ENCODE measurements at places on chromosomes 2 and 18.

DNA sequence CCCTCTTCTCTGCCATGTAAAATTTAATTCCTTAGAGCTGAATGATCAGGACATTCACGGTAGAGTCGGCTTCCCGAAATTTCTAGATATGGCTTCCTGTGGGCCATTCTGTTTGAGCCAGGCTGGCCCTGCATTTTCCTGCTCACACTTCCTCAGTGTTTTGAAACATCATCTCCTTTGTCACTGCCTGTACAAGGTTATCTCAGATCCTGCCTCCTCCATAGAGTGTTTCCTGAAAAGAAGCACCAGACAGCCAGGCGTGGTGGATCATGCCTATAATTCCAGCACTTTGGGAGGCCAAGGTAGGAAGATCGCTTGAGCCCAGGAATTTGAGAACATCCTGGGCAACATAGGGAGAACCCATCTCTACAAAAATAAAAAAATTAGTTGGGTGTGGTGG lies 43.6 kb downstream of the GRHL1 start:
- DNase-seq, result no peak

DNA sequence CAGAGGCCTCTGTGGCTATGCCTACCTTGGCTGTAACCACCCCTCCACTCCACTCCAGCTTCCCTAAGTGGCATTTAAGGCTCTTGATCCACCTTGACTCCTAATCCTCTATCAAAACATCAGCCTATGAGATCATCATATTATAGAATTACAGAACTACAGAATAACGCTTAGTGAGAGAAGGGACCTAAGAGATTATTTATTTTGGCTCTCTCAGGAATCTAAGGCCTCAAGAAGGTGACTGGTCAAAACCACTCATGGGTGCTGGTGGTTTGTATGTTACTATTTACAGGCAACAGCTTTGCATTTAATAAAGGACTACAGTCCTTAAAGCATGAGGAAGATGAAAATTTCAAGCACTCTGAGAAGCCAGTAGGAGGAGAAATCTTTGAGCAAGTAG lies 118.8 kb downstream of the FSHR start:
- DNase-seq, result no peak

DNA sequence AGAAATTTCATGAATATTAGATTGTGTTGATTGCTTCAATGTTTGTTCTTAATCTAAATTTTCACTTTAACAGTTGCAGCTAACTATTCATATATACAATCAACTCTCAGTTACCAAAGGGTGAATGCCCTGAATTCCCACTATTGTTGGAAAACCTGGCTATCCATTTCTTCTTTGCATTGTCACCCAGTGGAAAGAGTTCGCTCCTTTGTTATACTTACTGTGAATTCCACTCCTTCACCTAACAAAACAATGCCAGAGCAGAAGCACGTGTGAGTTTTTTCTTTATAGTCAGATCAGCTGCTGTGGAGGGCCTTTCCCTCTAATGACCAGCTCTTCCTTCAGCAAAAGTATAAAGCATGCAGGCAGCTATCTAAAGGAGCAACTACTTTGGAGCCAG lies 409.2 kb upstream of the NRP2 start:
- no peak for DNase-seq

GRCh38 chr2:75480971-75481836 lies 79.5 kb downstream of the EVA1A start:
- no peak for DNase-seq

- DNase-seq, result no peak
Observed at GRCh38 chr2:72271276-72271614, 123.6 kb upstream of the CYP26B1 start.

DNA sequence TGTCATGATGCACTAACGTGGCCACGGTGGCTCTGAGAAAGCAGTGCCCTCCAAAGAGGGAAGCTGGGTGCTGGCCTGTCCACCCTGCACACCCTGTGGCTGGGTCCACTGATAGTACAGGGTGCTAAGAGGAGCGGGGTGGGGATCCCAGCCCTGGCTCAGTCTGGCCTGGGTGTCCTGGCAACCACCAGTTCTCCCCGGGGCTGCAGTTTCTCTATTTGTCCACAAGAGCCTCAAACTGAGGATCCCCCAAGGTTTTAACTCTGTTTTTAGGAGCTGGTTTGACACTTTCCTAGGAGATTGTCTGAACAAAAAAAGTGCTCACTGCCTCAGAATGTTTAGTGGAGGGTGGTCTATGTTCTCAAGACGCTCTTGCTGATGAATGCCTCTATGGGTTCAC lies 29.0 kb downstream of the EDAR start:
- no peak for DNase-seq

DNA sequence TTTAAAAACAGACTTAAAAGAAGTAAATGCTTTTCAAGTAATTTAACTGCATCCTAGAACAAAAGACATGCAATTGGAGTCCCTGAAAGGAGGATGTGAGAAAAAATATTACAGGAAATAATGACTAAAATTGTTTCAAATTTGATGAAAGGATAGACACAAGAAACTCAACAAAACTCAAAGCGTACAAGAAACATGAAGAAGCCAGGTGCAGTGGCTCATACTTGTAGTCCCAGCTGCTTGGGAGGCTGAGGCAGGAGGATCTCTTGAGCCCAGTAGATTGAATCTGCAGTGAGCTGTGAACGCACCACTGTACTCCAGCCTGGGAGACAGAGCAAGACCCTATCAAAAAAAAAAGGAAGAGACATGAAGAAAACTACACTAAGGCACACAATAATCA lies 118.1 kb upstream of the SLC39A10 start:
- DNase-seq, result no peak

DNA sequence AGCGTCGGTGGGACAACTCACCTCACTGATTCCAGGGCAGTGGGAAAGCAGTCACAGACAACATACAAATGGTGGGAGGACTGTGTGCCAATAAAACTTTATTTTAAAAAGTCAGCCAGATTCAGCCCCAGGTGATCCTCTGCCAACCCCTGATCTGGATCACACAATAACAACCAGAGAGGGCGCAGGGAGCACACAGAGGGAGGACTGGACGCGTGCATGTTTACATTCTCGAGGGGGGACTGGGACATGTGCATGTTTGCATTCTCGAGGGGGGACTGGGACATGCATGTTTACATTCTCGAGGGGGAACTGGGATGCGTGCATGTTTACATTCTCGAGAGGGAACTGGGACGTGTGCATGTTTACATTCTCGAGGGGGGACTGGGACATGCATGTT lies 209.5 kb downstream of the NDUFA10 start:
- DNase-seq, result no peak

DNA sequence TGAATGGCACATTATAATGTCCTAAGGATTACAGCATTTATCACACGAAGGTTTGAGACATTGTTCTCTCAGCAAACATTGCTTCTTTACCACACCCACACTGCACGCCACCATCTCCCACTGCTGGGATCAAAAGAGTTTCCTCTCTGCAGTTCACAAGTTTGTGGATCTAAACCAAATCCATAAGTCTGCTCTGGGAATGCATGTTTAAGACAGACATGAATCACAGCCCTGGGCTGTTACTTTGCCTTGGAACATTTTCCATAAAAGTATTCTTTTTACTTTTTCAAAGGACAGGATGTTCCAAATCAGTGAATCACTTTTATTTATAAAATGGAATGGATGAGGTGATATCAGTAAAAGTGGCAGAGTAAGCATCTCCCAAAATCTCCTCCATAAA lies 36.1 kb downstream of the STPG4 start:
- DNase-seq, result no peak

DNA sequence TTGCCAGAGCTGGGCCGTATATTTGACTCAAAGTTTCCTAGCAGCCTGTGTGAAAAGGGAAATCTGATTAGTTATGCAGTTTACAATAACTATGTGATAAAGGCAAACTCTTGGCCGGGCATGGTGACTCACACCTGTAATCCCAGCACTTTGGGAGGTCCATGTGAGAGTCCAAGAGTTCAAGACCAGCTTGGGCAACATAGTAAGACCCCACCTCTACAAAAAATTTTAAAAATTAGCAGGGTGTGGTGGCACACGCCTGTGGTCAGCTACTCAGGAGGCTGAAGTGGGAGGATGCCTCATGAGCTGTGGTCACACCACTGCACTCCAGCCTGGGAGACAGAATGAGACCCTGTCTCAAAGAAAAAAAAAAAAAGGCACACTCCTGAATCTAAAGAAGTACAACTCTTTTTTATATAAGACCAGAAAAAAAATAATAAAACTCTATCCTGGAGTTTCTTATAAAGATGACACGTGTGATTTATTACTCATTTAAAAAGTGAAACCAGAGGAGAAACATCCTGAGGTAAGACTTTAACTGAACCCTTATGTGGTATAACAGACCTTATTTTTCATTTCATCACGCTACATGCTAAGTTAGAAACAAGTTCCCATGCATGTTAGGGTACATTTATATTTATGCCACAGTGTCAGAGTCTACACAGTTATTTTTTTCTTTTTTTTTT lies 32.6 kb upstream of the KCMF1 start:
- no peak for DNase-seq

DNA sequence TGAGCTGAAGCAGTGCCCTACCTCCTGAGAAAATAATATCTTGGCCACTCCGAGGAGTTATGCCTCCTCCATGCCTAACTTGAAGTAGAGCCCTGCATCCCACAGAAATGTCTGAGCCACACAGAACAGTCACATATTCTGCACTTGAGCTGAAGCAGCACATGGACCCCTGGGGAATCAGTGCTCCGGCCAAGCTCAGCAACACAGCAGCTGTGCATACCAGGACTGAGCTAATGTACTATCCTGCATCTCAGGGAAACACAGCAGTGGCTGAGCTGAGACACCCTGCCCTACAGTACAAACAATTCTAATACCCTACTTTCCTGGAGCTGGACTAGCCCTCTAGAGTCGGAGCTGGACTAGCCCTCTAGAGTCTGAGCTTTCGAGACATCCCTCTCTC lies 166.9 kb downstream of the ZNF516 start:
- no peak for DNase-seq
